ENCODE measurements at places on chromosomes 16 and 17.
A peak's percentile ranks its signal among the peaks of the same experiment; 100 is the strongest.

- DNase-seq: no peak
Observed at GRCh38 chr17:18928628-18929125, 23.3 kb upstream of the SLC5A10 start.

DNA sequence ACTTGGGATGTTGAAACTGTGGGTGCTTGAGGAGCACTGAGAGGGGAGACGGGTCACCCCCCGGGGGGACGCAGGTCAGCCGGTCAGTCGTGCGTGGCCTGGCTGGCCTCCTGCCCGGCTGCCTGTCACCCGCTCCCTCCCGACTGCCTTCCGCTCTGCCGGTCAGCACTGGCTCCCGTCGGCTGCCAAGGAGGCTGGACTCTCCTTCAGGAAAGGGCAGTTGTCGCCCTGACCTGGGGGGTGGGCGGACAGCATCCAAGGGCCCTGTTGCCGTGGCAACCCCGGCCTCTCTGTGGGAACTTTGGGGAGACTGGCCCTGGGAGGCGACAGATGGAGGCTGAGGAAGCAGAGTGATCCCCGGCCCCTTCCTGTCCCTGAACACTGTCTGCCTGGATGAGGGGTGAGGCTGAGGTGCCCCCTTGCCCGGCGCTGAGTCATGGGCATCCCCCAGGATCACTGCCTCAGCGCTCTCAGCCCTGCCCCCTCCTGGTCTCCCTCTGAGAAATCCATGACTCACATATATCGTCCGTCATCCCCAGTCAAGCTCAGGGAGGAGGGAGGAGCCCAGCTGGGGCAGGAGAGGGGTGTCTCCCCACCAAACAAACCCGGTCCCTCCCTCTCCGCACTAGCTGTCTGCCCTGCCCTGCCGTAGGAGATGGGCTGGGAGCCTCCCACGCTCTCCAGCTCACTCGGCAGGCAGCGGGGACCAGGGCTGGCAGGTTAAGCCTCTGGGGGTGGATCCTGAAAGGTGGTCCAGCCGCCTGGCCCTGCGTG lies at the start of gene ADGRG1:
Gene ADGRG1 (plus strand): TSS at position 623 of the 774 bp plus-strand sequence. CDS start 21,658 bp downstream, outside the sequence.
- peak; percentile 97 for DNase-seq

GRCh38 chr17:12613566-12613965 lies 52.1 kb upstream of the MYOCD start:
- DNase-seq: peak; percentile 59

DNA sequence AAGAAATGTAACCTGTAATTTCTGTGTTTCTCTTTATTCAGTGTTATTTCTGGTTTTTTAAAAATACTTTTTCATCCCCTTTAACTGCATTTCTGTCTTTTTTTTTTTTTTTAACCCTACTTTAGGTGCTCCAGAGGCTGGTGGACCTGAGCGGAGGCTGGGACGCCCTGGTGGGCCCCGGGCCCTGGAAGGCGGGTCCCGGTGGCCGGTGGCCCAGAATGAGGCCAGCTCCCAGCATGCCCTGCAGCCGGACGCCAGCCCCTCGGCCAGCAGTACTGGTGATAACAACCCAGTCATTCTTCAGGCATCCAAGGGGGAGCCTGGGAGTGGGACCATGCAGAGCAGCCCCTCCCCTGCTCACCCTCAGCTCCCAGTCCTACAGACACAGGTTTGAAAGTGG lies 1.5 kb downstream of the SRCAP start:
- no peak for DNase-seq

GRCh38 chr16:89687092-89687940 lies 827 bp downstream of the CDK10 start:
- peak; percentile 45 for DNase-seq

- DNase-seq: no peak
Observed at GRCh38 chr16:85274501-85274900, 162.2 kb upstream of the CIBAR2 start.

DNA sequence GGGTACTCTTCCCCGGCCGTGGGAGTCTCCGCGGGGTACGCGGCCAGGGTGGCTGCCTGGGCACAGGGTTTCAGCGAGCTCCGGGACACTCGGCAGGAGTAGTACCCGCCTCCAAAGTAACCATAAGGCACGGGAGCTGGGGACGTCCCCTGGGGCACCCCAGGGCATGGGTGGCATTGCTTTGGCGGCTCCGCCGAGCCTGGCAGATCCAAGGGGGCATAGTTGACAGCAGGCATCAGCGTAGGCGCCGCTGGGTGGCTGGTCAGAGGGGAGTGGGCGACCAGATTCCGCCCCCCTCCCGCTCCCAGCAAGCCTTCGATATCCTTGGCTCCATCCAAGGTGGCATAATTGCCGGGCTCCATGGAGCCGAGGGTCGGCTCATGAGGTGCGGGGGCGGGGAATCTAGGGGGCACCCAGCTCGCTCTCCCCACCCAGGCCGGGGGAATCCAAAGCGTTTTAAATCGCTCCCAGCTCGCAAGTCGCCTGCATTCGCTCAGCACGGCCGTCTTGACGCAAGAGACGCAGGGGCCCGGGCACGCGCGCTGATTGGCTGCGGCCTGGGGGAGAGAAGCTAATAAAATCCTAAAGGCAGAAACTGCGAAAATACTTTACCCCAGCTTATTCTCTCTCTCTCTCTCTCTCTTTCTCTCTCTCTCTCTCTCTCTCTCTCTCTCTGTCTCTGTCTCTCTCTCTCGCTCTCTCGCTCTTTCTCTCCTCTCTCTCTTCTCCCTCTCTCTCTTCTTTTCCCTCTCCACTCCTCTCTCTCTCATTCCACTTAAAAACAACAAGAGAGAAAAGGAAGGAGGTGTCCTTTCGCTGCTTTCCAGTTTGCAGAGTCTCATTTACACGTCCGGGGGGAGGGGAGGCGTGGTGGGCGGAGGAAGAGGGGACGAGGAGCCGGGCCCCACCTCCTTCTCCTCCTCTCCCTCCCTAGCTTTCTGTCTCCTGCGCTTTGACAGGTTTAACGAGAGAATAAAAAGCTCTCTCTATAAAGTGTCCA lies at the start of gene HOXB13:
Gene HOXB13 (minus strand): TSS at position 519 of the 1,000 bp plus-strand sequence. CDS start 157 bp downstream, at position 362.
- peak; percentile 58 for DNase-seq

DNA sequence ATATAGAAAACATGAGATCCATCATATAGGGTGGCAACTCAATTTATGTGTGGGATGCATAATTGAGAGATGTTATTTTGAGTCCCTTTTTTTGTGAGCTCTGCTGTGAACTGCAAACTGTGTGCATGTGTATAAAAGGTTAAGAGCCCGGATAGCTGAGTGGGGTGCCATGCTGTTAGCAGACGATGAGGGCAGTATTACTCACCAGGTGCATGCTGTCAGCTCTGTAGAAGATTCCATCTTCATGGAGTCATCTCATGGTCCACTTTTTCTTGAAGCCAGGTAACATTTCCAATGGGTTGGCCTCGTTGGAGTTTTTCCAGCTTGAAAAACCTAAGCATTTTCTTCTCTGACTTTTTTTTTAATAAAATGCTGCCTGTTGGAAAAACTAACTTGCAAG lies 43.0 kb upstream of the RHBDL3 start:
- DNase-seq: peak; percentile 7

GRCh38 chr17:28370744-28371103 lies 617 bp upstream of the VTN start:
- DNase-seq: no peak

GRCh38 chr17:78996781-78997201 lies 12.8 kb downstream of the CANT1 start:
- no peak for DNase-seq

DNA sequence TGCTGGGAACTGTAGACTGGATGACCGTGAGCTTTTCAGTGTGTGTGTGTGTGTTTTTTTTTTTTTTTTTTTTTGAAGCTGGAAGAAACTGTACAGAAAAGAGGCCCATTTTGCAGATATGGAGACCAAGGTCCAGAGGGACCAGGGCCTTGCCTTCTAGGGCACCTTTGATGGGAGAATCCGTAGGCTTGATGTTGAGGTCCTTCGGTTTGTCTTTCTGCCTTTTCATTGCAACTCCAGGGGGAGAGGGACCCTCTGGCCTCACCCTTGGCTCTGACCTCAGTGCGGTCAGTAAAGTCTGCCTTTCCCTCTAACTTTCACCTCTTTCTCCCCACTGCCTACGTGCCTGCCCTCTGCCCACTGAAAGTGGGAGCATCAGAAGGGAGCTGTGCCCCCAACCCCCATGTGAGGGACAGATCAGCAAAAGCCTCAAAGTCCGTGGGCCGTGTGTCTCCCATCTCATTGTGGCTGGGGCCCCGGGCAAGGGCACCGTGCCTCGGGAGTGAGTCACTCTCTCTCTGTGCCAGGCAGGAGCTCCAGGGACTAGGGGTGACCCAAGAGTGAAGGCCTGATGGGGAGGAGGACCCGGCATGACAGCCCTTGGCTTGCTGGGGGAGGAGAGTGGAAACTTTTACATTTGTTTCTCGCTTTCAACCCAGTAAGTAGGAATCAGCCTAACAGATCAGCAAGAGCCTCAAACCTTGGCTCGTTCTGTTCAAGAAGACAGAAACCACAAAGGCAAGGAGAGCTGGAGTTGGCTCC lies 123.6 kb downstream of the CMIP start:
- DNase-seq: peak; percentile 76

- DNase-seq: no peak
Observed at GRCh38 chr17:5591966-5592365, 7.7 kb upstream of the NLRP1 start.

- DNase-seq: no peak
Observed at GRCh38 chr17:66560691-66561090, 258.3 kb downstream of the PRKCA start.

- DNase-seq: no peak
Observed at GRCh38 chr17:79651761-79652160, 40.9 kb upstream of the RBFOX3 start.

All from foreskin fibroblast (primary cell).